Kidney epithelial cell (primary cell): ENCODE measurements at places on chromosomes 1 and 21.

GRCh38 chr1:8497210-8497819 is 179.4 kb downstream of the SLC45A1 start:
- DNase-seq: no peak

- DNase-seq: no peak
Measured at GRCh38 chr1:91278754-91279153, 125.9 kb downstream of the HFM1 start.

DNA sequence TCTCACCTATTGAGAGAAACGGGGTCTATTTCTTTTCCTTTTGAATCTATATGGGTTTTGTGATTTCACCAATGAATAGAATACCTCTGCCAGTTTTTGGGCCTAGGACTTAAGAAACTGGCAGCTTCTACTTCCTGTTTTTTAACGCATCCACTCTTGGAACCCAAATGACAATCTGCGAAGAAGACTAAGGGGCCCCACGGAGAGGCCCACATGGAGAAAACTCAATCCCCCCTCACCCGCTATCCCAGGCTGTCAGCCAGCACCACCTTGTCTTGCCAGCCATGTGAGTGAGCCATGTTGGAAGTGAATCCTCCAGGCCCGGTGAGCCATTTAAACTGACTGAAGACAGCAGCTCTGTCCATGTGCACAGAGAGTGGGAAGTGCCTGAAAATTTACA is 3.6 kb upstream of the HENMT1 start:
- DNase-seq: no peak

DNA sequence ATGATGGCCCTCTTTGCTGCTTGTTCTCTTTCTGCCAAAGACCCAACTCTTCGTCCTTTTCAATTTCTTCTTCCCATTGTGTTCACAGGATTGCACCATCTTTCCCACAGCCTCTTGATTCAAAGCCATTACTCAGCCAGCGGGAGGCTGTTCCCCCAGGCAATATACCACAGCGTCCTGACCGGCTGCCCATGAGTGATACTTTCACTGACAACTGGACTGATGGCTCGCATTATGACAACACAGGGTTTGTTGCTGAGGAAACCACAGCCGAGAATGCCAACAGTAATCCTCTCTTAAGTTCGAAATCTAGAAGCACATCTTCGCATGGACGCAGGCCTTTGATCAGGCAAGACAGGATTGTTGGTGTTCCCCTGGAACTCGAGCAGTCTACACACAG is 167.4 kb downstream of the LRRC40 start:
- DNase-seq: peak; percentile 12

DNA sequence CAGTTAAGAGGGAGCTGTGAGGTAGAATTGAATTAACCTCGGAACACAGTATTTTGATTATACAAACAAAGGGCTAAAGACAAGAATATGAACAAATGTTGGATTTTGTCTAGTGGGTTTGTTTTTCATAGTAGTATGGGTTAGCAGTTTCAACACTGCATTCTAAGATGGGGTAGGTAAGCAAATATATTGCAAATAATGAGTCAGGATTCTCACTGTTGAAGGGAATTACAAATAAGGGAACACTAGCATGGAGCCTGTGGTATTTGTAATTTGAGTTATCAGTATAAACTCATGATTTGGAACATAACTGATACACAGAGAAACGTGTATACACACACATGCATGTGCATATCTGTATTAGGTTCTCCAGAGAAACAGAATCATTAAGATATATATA is 44.5 kb downstream of the CD55 start:
- DNase-seq: no peak

DNA sequence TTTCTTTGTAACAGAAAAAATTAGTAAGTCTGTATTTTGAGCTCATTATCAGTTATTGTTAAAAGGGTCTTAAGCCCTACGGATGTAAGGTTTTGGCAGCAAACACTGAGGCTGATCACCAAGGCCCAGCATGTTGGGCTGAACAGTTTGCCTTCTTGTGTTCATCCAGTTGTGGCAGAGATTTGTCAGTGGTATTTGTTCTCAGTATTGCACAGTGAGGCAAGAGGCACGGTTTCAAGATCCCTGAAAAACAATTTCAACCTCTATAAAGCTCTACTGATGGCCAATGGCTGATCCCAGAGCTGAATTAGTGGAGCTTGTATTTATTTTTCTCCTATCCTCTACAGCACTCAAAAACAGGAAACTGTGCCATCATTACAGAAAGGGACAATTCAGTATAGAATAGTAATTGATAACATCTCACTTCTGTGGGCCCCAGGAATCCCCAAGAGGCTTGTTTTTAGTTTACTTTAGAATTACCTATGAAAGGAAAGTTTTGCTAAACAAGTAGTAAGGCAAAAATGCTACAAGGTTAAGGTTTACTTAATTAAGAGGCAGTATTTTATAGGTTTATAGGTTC is 191.8 kb upstream of the RAB4A start:
- no peak for DNase-seq

DNA sequence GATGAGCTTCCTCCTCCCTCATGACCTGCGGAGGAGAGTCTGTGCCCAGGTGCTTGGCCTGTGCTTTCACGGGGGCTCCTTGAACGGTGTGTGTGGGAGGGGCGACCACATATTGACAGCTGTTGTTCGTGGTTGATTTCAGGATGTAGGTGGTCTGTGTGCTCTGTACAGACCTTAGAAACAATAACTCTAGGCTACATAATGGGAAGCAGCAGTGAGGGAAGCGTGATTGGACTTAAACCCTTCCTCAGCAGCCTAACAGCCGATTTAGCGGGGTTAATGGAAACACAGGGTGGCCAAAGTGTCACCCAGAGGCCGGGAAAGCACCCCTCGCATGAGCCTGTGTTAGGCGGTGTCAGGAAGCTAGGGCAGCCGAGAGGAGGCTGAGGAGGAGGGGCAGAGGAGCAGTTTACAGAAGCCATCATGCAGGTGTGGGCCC is 56.0 kb downstream of the TBCE start:
- no peak for DNase-seq

DNA sequence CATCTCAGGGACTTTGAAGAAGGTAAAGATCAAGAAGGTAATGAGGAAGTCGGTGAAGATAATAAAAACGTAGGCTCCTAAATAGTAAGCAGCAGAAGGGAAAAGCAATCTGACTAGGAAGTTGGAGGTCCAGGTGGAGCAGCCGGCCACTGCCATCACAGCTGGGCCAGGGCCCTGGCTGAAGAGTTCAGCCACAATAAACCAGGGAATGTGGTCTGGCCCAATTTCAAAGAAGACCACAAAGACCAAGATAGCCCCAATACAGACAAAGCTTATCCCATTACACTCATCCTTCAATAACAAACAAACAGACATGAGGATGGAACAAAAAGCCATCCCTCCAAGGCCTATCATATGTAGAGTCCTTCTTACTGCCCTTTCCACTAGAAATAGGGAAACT is 18.4 kb upstream of the JAK1 start:
- no peak for DNase-seq

- no peak for DNase-seq
Measured at GRCh38 chr1:236724049-236724448, 37.8 kb downstream of the ACTN2 start.

DNA sequence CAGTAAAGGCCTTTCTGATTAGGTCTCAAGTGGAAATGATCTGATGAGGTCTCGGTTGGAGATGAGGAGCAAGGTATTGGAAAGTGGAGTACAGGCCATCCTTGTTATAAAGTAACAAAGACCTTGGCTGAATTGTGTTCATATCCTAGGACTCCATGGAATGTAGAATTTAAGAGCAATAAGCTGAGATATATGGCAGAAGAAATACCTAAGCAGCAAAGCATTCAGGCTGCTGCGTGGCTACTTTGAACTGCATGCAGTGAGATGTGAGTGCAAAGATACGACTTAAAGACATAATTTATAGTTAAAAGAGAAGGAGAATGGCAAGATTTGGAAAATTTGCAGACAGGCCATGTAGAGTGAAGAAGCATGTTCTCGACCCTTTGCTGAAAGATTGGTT is 11.2 kb upstream of the XPR1 start:
- DNase-seq: no peak

GRCh38 chr1:82507011-82507410 is 706.3 kb downstream of the ADGRL2 start:
- DNase-seq: no peak

DNA sequence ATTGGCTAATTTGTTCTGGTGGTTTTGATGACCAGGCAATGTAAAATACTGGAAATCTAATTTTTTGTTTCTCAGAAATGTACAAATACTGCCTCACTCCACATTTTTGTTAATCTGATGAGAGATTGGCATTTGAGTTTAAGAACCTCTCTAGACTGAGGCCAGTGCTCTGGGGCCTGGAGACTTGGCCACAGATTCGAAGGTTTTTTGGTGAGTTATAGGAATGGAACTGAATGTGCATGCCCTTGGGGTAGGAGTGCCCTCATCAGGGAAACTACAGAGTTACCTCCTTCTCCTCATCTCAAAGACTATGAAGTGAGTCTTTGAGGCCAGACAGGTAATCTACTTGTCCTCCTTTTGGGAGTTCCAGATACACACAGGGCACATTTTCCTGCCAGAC is 347.9 kb downstream of the LTN1 start:
- no peak for DNase-seq

DNA sequence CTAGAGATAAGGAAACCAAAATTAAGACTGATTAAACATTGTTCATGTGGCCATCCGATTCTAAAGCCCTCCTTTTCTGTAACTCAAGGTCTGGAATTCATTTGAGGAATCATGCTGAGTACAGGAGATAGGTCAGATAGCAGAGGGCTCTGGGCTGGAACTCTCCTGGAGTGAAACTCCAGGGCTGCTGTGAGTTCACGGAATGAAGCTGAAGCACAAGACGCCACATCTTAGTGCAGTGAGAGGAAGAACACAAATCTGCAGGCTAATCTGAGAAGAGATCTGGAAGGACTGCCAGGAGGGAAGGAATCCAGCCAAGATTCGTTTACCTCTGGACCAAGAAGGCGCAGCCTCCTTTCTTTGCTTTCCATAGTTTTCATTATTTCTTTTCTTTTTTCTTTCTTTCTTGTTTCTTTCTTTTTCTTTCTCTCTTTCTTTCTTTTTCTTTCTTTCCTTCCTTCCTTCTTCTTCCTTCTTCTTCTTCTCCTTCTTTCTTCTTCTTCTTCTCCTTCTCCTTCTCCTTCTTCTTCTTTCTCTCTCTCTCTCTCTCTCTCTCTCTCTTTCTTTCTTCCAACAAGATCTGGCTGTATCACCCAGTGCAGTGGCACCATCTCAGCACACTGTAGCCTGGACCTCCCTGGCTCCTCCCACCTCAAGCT is 74.8 kb upstream of the ATP1B1 start:
- no peak for DNase-seq

DNA sequence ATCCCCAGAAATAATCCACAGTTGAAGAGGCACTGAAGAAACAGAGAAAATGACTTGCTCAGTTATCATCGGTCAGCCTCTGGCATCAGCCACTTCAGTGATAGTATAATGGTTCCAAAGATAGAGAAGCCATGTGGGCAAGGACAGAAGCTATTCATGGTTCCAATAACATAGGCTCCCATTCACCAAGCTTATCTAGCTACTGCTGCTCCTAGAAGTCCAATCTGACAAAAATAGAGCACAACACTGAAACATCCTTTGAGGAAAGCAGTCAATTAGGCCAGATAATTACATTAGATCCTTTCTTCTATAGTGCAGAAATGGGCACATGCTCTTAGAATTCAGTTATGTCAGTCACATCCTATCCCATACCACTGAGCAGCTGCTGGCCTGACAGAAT is 33.5 kb upstream of the CRB1 start:
- no peak for DNase-seq

- DNase-seq: peak; percentile 92
Measured at GRCh38 chr1:62356257-62356835, 37.1 kb upstream of the KANK4 start.

DNA sequence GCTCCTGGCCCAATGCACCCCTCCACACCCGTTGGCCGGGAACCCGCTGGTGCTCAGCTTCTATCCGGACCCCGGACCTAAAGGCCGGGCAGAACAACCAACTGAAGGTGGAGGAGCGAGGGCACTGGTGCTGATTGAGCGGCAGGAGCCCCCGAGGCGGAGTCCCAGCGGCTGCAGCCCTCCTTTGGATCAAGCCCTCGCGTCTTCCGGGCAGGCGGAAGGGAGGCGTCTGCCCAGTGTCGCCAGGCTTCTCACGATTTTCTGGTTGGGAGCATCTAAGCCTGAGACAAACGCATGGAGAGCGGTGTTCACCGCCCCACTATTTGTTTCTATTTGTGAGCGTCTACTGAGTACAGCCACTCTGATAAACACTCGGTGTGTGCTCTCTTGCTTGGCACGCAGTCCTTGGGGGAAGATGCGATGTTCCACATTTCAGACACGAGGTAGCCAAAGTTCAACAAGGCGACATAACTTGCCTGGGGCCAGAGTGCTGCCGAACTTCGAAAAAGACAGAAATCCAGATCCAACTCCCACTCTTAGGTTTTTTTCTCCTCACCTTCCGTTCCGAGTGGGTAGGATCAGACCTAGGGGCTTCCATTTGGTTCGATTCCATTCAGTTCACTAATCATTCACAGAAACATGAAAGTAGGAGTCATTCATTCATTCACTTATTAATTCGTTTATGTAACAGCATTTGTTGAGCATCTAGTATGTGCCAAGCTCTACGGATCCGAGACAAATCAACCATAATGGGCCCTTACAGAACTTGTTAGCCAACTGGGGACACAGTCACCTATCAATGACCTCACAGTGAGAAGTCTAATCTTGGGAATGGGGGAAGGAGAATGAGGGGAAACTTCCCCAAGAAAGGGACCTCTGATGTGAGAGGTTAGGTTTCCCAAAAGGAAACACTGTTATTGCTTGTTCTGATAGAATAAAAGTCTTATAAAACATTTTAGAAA is 4.9 kb upstream of the DMRTA2 start:
- DNase-seq: no peak

GRCh38 chr1:114671011-114671938 is 1.4 kb upstream of the DENND2C start:
- no peak for DNase-seq

DNA sequence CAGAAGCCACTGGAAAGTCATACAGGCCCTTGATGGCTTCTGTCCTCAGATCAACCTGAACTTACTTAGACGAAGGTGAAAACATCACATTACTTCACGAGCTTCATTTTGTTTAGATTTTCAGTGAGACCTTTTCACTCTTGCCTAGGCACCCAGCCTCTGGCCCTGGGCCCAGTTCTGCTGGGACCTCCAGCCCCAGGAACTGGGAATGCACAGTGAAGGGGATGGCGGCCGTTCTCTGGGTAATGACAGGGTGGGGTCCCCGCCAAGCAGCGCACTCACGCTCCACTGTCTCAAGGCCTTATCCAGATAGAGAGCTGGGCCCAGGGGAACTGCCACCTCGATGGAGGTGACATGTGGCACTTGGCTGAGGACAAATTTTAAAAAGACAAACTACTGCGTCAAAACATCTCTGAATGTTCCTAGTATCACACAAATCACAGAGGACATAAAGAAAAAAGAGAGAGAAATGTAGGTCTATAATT is 54.8 kb downstream of the NPHP4 start:
- DNase-seq: no peak

- no peak for DNase-seq
Measured at GRCh38 chr1:192810253-192810880, 1.5 kb downstream of the RGS2 start.

GRCh38 chr1:27153549-27153886 is 1.4 kb downstream of the SLC9A1 start:
- DNase-seq: no peak
